Stimulated activated CD8-positive, alpha-beta memory T cell treated with anti-CD3 and anti-CD28 coated beads, Interleukin-7, amount 100 ng/mL, for 1 hour (primary cell): ENCODE measurements at places on chromosomes 4 and X.

- DNase-seq = no peak
Observed at GRCh38 chr4:78797777-78798284, 21.7 kb downstream of the BMP2K start.

- DNase-seq = no peak
Observed at GRCh38 chr4:140841186-140841585, 85.0 kb upstream of the TBC1D9 start.

DNA sequence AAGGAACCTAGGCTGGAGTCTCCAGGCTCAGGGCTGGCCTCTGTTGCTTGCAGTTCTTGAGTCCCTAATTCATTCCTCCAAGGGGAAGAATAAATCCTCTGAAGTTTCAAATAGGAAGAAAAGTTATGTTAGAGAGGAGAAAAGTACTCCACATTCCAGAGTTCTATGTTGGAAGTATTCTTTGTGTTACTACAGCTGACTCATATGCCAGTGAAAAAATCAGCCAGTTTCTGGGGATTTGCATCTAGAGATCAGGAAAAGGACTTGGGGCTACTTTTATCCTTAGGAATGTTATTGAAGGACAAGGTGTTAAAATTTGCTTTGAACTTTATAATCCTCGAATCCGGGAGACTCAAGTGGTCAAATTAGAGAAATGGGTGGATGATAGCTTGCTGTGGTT, 11.7 kb upstream of the NUDT9 start:
- no peak for DNase-seq

- no peak for DNase-seq
Observed at GRCh38 chr4:158313566-158313965, 103.3 kb downstream of the TMEM144 start.

DNA sequence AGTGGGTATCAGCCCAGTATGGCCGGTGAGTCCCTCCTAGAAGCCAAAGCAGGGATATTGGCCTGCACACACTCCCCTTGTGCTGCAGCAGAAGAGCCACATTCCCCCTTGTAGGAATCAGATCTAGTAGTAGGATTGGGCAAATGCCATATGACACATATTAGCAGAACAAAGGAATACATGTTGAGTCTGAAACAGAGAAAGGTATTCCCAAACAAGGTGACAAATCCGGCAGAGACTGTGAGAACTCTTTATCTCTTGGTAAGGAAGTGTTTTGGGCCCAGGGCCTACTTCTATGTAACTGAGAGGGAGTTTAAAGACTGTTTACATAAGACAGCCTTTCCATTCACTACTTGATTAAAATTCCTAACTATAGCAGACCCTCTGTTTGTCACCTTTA, 1382.0 kb downstream of the FAM133A start:
- DNase-seq = no peak

DNA sequence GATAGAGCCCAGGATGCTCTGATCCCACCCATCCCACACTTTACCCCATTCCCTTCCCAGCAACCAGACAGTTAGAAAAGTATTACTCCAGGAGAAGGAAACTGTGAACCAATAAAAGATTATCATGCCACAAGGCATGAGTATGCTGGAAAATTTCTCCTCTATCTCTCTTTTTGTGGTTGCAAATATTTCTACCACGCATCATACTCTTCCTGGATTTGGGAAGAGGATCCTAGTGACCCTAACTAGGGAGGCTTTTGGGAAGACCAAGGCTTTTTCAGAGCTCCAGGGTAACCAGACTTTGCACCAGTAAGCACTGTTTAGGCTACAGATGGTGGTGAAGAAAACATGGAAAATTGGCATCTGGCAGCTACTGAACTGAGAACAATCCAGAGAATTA, 257.6 kb upstream of the CLNK start:
- no peak for DNase-seq

- no peak for DNase-seq
Observed at GRCh38 chrX:99192421-99192820, 1217.7 kb downstream of the PCDH19 start.

GRCh38 chr4:5752376-5753184, 41.6 kb downstream of the EVC start:
- DNase-seq = no peak

- DNase-seq = no peak
Observed at GRCh38 chr4:118814058-118814457, 21.9 kb downstream of the SEC24D start.

DNA sequence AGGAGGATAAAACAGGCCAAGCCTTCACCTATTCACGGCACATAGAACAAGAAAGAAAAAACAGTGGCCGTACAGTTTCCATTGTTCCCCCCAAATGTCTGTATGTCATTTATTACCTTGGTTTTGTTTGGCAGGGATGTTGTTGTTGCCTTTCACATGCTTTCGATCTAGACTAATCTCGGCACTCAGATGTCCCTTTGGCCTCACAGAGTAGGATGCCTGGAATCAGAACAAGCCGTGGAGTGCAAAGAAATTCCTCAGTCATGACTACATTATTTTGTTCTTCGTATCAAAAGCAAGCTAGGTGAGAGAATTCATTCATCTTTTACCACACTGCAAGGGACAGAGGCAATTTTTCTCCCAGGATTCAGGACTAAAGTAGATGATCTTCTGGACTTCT, 106.9 kb downstream of the SMIM20 start:
- no peak for DNase-seq

DNA sequence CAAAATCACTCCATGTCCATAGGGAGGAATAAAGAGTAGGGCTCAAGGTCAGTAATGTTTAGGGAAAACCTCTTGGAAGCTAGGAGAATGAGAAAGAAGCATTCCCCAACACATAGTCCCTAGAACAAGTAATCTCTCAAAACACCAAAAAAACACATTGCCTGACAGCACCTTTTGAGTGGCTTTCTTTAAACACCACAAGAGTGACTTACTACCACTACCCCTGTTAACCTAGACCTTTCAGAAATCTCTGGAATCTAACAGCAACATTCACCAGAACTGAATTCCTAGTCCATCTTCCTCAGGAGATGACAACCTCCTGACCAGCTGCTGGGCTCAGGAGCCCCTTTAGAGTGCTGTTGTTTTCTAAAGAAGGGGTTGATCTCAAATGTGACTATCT, 142.2 kb downstream of the SOWAHB start:
- no peak for DNase-seq

GRCh38 chr4:11408233-11408967, 20.3 kb downstream of the HS3ST1 start:
- DNase-seq = no peak

DNA sequence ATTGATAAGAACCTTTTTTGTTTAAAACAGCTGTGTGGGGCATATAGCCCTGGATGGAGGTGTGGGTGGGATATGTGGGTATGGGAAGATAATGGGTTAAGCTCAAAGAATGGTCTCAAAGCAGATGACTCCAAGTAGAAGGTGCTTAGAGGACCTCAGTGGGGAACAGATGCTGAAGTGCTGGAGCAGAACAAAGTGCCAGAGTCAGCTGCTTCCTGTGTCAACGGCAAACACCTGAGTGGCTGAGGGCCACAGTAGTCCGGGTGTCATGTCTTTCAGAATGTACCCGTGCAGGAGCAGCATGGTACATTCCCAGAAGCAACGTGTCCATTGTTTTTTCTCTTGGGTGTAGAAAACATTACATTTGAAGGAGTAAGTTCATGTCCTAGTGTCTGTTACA, 210.6 kb downstream of the CCNG2 start:
- DNase-seq = no peak

GRCh38 chr4:120763650-120764049, 158.9 kb downstream of the PRDM5 start:
- no peak for DNase-seq

- DNase-seq = no peak
Observed at GRCh38 chr4:4439782-4440181, 52.9 kb downstream of the NSG1 start.

GRCh38 chr4:41332510-41333054, 75.9 kb downstream of the UCHL1 start:
- DNase-seq = no peak

DNA sequence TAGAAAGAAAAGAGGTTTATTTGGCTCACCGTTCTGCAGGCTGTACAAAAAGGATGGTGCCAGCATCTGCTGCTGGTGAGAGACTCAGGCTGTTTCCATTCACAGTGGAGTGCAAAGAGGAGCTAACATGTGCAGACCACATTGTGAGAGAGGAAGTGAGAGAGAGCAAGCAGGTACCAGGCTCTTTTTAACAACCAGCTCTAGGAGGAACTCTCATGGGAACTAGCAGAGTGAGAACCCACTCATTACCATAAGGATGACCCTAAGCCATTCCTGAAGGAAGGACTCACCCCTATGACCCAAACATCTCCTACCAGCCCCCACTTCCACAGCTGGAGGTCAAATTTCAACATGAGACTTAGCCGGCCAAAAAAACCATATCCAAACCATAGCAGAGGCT, 158.6 kb upstream of the ADGRL3 start:
- DNase-seq = no peak

DNA sequence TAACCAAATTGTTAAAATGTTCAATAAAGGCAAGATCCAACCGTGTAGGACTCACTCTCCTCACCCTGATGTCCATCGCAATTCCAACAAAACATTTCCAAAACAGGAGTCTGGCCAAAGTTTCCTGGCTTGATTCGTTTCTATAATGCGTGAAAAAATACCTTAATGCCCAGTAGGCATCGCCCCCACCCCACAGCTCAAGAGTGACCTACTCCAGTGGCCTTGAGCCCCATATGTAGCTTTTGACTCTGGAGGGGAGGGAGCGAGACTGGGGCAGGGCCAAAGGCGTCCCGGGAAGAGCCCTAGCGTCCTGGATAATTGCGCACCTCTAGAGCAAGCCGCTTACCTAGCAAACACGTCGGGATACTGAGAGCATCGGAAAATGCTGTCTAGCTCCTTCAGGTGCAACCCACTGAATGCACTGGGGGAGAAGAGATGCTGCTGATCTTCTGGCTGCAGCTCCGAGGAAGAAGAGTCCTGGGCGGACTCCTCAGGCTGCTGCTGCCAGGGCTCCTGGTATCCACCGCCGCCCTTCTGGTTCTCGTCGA, 55.6 kb upstream of the NKAP start:
- DNase-seq = no peak

DNA sequence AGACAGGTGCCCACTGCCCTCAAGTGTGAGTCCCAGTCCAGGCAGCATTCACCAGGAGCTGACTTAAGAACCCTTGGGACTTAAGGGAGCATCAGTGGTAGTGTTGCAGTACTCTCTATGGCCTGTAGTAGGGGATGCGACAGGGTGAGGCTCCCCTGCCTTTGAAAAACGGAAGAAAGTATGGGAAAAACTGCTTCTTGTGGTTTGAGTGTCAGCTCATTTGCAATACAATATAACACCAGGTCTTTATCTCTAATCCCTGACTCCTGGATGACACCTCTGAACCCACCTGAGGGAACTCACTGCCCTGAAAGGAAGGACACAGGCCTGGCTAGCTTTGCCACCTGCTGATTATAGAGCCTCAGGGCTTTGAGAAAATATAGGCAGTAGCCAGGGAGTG, 176.0 kb downstream of the SMARCA1 start:
- DNase-seq = no peak

GRCh38 chr4:37517326-37517725, 168.8 kb downstream of the RELL1 start:
- DNase-seq = no peak

GRCh38 chr4:142901166-142901662, 55.1 kb upstream of the INPP4B start:
- DNase-seq = no peak

- no peak for DNase-seq
Observed at GRCh38 chr4:42415281-42415680, 18.0 kb downstream of the SHISA3 start.

- no peak for DNase-seq
Observed at GRCh38 chr4:129037093-129037492, 56.2 kb downstream of the SCLT1 start.

DNA sequence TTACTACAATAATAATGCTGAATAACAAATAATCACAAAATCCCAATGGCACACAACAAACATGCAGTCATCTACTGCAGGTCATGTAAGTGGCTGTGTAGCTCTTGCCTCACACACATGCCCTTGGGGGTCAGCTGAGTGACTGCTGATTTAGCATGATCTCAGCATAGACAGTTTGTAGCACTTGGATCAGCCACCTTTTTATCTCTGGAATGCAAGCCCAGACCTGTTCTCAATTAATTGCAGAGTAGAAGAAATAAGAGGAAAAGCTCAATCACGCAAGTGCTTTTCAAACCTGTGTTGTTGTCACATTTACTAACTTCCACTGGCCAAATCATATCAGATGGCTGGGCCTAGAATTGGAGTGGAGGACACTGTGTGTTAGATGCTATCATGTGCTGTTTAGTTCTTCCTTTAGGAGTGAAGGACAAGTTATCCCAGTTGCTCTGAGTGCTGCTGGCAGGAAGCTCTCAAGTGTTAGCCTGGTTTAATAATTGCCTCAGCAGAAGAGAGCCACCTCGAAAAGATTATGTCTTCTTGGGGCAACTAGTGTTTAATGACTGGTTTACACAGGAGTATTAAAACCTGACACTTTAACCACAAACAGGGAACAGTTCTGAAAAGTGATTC, 128.3 kb upstream of the EPHA5 start:
- no peak for DNase-seq
